Right lobe of liver (tissue), 6 donors: ENCODE measurements at places on chromosomes 7 and 10. TPM values are rescaled to one million over a fixed set of nuclear protein-coding genes. Genes with fewer than 3 reads are reported as not detected.

- no peak for DNase-seq
These were observed 6.8 kb downstream of the ELMO1 start for GRCh38 chr7:37441816-37442215.

GRCh38 chr7:38893061-38893460 is 15.9 kb downstream of the VPS41 start:
- DNase-seq = no peak

DNA sequence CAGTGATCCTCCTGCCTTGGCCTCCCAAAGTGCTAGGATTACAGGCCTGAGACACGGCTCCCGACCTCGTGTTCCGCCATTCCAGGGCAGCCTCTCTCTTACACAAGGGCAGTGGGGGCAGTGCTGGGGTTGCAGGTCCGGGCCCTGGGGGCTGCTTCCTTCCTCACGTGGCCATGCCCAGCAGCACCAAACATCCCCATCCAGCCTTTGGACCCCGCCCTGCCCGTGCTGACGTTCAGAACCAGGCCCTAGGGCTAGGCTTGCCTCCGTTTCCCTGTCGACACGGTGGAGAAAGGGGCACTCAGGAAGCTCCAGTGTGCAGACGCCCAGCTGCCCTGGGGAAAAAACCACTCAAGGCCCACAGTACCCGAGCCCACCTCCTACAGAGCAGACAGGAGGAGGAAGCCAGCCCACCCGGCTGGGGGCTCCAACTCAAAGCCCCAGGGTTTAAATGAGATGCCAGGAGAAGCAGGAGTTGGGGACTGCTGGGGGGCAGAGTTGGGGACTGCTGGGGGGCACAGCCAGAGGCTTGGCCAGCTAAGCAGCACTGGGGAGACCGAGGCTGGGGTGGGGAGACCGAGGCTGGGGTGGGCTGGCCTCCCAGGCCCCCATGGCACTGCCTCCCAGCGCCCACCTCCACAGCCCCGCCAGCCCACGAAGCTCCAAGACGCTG is 35.9 kb downstream of the ADAP1 start:
- peak; percentile 49 for DNase-seq

DNA sequence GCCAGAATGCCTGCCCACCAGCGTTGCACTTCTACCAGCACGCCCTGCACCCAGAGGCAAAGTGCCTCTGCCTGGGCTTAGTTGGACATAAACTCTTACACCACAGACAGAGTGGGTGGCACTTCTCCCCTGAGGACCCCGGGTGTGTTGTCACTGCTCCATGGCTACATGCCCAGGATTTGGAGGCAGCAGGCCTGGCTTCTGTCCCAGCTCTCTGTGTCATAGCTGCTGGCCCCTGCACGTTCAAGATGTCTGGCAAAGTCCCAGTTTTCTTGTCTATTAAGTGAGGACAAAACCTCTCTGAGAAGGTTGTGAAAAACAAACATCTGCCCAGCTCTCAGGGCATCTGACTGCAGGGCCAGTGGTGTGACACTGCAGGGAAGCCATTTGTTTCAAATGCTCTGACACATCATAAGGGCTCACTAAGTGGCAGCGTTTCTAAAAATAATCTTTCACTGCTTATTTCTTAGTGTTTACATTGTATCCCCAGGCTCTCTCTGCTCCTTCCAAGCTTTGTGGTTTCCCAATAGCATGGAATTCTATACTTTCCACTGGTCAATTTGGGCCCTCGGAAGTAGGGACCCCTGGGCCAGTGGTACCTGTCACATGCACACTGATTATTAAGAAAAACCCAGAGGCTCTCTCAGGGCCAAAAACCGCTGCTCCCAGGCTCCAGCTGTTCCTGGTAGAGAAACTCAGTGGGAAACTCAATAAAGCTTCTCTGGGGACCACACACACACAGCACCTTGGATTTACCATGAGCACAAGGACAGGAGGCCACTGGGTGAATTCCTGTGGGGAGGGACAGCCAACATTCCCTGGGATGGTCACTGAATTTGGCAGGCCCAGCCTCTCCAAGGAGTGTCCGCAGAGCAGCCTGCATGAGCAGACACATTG is 86.2 kb upstream of the ANLN start:
- DNase-seq = peak; percentile 96

- DNase-seq = no peak
These were observed 51.1 kb downstream of the NOD1 start for GRCh38 chr7:30427296-30428070.

DNA sequence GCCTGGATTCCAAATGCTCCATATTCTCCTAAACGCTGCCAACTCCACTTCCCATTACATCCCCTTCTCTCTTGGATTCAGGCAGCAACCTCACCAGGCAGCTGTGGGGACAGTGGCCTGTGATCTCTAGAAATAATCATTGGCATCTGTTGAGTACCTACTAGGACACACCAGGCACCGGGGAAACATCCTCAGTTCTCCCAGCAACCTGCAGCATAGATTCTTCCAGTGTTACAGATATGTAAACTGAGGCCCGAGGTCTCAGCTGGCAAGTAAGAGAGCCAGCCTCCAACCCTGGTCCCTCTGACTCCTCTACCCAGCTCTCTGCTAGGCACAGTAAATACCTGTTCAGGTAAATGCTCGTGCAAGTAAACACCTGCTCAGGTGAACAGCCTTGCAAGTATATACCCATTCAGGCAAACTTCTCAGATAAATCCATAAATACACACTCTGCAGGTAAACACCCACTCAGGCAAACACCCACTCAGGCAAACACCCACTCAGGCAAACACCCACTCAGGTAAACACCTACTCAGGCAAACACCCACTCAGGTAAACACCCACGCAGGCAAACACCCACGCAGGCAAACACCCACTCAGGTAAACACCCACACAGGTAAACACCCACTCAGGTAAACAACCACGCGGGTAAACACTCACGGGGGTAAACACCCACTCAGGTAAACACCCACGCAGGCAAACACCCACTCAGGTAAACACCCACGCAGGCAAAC is 18.7 kb downstream of the ASB13 start:
- DNase-seq = no peak

DNA sequence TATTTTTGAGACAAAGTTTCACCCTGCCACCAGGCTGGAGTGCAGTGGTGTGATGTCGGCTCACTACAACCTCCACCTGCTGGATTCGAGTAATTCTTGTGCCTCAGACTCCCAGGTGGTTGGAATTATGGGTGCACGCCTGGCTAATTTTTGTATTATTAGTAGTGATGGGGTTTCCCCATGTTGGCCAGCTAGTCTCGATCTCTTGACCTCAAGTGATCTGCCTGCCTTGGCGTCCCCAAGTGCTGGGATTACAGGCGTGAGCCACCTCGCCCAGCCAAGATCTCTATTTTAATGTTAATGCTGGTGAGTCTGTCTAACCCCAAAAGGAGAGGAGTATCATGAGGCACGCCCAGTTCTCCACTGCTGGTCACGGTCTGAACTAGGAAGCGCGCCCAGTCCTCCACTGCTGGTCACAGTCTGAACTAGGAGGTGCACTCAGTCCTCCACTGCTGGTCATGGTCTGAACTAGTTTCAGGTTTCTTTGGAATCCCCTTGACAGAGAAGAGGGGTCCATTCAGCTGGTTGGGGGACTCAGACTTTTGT is 5.6 kb upstream of the LRRC27 start:
- DNase-seq = no peak

ITPRID1 gene
- not detected for total RNA-seq

GRCh38 chr7:125445836-125446235 is 516.2 kb upstream of the POT1 start:
- DNase-seq = no peak

CALHM2 gene
- total RNA-seq = 2.3 TPM

AEBP1 gene
- 9.8 TPM for total RNA-seq

GRCh38 chr7:155805826-155806095 is 6.5 kb downstream of the SHH start:
- no peak for DNase-seq

CHAT gene
- total RNA-seq = not detected

GRCh38 chr7:151660141-151660540 is 140.4 kb upstream of the RHEB start:
- no peak for DNase-seq

SHTN1 gene
- 28.5 TPM for total RNA-seq

DNA sequence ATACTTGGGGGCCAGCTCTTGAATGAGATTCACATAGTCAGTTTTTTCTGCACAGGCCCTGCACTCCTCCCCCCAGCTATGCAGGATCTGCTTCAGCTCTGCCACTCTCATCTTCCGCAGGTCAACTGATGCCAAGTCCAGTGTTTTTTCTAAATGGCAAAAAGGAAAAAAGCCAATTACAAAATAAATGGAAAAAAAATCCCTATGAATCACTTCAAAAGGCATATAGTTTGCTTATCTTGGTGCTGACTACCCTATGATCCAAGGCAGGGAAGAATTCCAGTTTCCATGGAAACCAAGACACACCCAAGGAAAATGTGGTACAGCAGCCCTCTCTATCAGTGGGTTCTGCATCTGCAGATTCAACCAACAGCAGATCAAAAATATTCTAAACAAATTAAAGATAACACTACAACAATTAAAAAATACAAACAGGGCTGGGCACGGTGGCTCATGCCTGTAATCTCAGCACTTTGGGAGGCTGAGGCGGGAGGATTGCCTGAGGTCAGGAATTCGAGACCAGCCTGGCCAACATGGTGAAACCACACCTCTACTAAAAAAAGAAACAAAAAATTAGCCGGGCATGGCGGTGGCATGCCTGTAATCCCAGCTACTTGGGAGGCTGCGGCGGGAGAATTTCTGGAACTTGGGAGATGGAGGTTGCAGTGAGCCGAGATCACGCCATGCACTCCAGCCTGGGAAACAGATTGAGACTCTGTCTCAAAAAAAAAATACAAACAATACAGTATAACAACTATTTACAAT is 17.6 kb downstream of the CDNF start:
- DNase-seq = no peak

GRCh38 chr7:20114468-20114867 is 102.7 kb downstream of the MACC1 start:
- DNase-seq = no peak

- DNase-seq = no peak
These were observed 5.2 kb upstream of the APBB1IP start for GRCh38 chr10:26432938-26433337.
